ENCODE measurements at places on chromosomes 16 and 17.

- no peak for DNase-seq
Measured at GRCh38 chr17:53142890-53143289, 679.8 kb upstream of the KIF2B start.

GRCh38 chr17:28081467-28081866 is 39.0 kb downstream of the NLK start:
- no peak for DNase-seq

GRCh38 chr17:41212524-41213169 is 13.8 kb upstream of the KRTAP9-2 start:
- no peak for DNase-seq

- no peak for DNase-seq
Measured at GRCh38 chr16:60771138-60771537, 1265.1 kb downstream of the CDH8 start.

GRCh38 chr17:80588702-80589383 is 44.2 kb downstream of the RPTOR start:
- no peak for DNase-seq

GRCh38 chr16:68116256-68116867 is 31.2 kb downstream of the NFATC3 start:
- DNase-seq: peak; percentile 32

DNA sequence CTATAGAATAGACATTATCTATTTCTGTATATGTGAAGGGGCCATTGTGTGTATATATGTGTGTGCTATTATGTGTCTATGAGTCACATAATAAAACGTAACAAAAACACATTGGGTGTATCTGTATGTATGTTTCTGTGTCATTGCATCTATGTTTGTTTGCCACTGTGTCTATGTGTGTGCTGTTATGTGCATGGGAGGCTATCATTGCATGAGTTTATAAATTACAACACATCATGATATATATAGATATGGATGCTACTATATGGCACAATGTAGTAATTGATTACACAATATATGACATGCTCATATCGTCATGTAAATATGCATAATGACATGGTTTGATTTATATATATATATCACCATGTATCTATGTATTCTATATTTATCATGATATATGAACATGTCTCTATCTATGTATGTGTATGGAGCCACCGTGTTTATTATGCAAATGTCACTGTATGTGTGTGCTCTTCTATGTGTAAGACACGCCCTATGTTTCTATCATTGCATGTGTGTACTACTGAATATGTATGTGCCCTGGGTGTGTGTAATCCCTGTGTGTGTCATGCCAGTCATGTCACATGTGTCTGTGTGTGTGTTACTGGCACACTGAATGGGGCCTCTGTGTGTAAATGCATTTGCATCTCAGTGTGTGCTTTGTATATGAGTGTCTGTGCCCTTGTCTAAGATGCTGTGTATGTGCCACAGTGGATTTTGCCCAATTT is 1.4 kb upstream of the TSPOAP1 start:
- peak; percentile 95 for DNase-seq

- no peak for DNase-seq
Measured at GRCh38 chr17:53490447-53490968, 332.2 kb upstream of the KIF2B start.

GRCh38 chr17:31391496-31391949 is at the start of gene RAB11FIP4:
Gene RAB11FIP4 (plus strand): TSS chr17:31391675. CDS start chr17:31391853, 178 bp downstream.
- DNase-seq: peak; percentile 18

- DNase-seq: no peak
Measured at GRCh38 chr16:73048292-73049080, 558 bp upstream of the ZFHX3 start.

DNA sequence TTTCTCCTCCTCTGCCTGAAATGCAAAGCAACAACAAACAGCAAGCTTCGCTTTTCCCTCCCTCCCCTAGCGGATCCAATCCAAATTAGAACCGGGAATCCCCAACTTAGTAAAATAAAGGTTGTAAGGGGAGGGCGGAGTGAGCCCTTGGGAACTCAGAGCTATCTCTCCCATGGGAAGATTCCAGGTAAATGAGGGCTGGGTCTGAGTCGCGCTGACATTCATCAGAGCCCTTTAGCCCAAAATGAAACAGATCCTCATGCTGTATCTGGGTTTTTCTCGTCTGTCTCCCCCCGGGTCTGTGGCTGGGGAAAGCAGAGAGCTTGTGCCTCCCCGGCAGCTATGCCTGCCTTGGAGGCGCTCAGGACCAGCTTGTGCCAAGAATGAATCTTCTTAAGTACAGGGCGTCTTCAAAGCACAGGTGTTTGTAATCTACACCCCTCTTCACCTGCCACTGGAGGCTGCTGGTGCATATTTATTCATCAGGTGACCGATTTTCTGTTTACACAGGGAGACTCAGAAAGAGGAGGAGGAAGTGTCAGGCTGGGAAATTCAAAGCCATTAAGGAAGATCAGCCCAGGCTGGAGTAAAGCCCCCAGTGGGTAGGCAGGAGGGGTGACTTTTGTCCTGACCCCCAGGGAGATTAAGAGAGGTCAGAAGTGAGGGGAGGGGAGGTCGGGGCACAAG is 55.0 kb upstream of the GSE1 start:
- no peak for DNase-seq

- DNase-seq: peak; percentile 60
Measured at GRCh38 chr17:31373150-31374093, 18.1 kb upstream of the RAB11FIP4 start.

GRCh38 chr16:88616320-88616719 is 22.1 kb upstream of the IL17C start:
- no peak for DNase-seq

DNA sequence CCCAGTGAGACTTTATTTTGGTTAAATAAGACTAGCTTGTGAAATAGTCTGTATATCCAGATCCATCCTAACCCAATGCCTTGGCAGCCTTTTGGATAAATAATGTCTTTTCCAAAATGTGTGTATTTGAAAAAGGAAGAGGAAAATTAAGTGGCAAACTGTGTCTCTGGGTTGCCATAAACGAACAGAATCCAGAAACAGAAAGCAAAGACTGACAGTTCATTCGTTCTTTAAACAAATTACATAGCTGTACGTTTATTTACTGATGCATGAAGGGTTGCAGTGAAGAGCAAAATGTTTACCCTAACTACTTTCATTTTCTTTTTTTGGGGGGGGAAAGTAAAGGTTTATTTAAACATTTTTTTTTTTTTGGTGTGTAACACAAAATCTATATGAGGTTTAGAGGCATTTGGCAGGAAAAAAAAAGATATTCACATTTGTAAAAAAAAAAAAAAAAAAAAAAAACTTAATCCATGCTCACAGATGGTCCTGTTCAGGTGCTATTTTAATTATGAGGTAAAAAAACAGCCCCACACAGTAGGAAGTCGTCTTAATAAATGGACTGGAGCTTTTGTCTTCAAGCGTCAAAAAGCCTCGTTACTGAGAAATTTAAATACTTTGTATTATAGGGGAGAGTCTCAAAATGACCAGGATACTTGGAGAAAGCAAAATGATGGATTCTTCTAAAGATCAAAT is 245.9 kb downstream of the FTO start:
- no peak for DNase-seq

DNA sequence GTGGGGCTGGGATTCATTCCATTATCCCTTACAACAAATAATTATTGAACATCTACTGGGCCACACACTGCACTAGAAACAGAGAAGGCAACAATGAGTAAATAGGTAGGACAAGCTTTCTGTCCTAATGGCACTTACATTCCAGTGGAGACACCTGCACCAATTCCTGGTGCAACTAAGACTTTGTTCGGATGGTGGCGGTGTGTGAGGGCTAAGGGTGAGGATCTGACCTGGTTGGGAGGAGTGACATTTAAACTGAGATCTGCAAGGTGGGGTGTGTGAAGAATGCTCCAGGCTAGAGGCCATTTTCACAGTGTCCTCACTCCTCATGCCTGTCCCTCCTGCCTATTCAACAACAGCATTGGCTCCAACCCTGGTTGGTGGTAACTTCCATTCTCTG is 510.0 kb downstream of the XYLT1 start:
- DNase-seq: no peak

DNA sequence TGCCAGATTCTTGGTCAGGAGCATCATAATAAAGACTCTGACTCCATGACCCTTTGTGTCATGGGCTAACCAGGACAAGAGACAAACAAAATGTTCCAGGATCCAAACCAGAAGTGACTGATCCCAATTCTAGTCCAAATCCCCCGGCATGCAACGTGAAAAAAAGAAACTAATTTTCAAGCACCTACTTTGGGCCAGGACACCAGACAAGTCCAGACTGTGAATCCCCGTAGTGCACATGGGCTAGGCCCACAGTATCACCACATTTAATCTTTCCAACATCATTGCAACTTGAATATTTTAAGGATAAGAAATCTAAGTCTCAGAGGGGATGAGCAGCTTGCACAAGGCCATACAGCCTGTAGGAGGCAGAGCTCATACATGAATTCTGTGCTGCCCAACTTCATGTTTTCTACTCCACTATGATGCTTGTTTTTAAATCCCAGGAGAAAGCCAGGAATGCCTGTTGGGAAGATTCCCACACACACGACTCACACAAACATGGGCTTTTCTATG is 365.7 kb downstream of the NPIPA8 start:
- DNase-seq: no peak

GRCh38 chr16:73199214-73199613 is 151.3 kb upstream of the ZFHX3 start:
- no peak for DNase-seq

DNA sequence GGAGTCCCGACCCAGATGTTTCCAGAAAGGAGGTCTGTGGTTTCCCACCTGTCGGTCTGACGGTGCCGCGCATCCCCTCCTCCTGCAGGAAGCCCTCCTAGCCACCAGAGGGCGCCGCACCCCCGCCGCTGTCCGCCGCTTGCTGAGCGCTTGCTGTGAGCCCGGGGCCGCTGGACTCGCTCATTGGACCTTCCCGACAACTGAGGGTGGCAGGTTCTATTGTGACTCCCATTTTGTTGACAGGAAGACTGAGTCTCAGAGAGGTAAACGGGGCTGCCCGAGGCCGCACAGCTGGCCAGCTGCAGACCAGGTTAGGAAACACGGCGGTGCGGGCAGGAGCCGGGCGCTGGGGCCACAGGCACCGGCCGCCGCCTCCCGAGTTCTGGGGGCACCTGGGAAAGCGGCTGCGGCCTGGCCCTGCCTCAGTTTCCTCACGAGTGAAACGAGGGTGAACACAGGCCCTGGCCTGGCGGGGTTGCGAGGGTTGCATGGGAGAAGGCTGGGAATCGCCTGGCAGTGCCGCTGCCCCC is 191.1 kb upstream of the CIBAR2 start:
- peak; percentile 84 for DNase-seq

- DNase-seq: no peak
Measured at GRCh38 chr17:65243838-65244625, 106.9 kb downstream of the RGS9 start.

DNA sequence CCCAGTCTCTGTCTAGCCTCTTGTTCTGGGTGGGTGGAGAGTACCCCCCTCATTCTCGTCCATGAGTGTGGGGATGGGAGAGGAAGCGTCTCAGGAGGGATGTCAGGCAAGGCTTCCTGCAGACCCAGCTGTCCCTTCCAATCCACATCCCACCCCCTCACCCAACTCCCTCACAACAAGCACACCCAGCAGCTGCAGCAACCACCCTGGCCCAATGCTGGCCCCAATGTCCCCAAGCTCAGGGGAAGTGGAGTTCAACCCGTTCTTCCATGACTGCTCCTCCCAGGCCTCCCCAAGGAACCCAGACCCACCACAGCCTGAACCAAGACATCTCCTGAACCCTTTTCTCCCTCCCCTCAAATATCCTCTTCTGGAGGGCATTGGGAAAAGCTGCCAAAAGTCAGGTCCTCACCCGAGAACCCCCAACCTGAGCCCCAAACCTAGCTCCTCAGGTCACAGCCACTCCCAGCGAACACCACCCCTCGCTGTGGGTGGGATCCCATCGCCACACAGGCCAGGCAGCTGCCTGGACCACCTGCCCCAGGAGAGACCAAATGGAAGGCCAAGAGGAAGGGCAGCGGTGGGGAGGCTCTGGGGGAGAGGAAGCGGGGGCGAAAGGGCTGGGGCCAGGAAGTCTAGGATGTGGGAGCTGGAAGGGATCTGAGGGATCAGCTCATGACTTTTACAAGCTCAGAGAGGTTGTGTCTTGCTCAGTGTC is 47.6 kb downstream of the FZD2 start:
- DNase-seq: no peak

DNA sequence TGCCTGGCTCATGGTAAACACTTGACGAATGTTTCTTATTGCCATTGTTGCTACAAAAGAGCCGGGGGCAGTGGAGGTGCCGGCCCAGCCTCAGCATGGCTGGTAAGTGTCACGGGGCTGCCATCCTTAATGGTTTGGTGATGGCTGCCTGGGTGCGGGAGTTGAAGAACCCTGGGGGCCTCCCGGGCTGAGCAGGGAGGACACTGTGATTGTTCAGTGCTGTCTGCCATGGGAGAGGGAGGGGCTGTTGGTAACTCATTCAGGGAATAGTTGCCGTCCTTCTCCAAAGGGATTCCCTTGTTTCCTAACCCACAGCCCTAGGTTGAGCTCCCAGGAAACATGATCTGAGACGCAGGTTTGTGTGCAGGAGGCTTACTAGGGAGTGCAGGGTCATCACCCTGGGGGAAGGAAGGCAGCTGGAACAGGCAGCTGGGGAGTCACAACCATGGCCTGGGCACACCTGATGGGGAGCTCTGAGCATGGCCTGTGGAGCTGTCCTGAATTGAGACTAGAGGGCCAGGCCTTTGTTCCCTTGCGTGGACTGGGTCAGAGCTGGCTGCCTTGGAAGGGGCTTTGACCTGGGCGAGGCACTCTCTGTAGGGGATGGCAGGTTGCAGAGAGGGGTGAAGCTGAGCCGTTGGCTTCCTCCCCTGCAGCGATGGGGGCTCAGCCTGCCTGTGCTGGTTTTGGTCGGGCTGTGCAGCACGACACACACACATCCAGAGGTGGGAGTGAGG is 85.7 kb downstream of the PLCG2 start:
- no peak for DNase-seq

DNA sequence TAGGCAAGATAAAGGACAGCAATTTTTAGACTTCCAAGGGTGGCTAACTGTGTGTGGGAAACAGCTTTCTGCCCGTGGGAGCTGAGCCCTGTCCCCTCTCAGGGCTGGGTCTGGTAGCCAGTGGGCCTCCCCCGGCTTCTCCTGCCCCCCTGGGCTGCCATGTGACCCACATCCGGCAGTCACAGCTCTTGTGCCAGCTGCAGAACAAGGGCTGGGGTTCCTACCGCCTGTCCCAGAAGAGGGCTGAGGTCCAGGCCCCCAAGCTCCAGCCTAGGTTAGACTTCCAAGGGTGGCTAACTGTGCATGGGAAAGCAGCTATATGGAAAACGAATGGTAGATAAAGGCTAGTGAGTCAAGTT is 6.1 kb downstream of the GAST start:
- no peak for DNase-seq
